ENCODE measurements at places on chromosomes 13 and 19.

DNA sequence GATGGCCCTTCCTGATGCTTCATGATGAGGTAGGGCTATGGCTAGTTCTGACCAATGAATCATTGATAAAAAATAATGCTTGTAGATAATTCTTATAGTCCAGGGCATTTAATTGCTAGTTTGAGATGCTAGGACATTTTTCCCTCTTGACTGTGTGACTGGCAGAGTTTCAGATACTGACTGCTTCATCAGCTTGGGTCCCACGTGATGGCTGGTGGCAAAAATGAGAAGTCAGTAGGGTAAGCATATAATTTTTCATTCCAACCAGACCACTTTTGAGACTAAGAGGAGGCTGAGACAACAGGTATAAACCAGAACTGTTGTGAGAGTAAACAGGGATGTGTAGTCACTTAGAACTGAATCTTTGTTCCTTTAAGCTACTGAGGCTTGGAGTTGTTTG lies 183.3 kb downstream of the HS6ST3 start:
- no peak for DNase-seq

GRCh38 chr13:33199289-33199850 lies 86.2 kb downstream of the STARD13 start:
- no peak for DNase-seq

- no peak for DNase-seq
Measured at GRCh38 chr19:6108721-6109633, 1.3 kb downstream of the RFX2 start.

DNA sequence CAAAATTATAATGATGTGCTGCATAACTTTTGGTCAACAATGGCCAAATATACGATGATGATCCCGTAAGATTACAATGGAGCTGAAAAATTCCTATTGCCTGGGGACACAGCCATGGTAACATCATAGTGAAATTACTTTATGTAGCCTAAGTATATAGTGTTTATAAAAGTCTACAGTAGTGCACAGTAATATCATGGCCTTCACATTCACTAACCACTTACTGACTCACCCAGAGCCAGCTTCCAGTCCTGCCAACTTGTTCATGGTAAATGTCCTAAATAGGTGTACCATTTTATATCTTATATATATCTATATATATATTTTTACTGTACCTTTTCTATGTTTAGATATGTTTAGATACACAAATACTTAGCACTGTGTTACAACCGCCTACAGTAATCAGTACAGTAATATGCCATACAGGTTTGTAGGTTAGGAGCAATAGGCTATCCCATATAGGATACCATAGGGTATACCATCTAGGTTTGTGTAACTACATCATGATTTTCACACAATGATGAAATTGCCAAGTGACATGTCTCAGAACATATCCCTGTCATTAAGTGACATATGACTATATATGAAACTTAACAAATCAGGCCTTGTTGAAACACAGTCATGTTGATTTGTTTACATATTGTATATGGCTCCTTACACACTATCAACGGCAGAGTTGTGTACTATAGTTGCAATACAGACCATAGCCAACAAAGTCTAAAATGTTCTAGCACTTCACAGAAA lies 23.7 kb downstream of the DIS3 start:
- DNase-seq = no peak

DNA sequence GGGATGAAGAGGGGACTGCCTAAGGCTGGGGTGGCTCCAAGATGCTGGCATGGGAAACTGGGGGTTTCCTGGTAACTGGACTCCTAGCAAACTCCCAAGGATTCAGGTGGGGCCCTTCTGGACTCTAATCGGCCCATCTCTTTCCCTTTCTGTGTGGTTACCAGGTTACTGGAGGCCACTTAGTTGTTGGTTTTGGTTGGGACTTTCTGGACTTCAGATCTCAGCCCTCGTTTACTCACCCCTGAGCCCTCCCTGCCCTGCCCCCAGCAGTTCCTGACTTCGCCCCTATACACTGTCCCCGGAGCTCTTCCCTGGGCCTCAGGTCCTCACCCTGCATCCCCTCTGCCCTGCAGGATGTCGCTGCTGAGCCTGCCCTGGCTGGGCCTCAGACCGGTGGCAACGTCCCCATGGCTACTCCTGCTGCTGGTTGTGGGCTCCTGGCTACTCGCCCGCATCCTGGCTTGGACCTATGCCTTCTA lies 328 bp downstream of the CYP4F12 start:
- no peak for DNase-seq

GRCh38 chr19:20661150-20661819 lies at the start of gene ZNF626:
Gene ZNF626, minus strand, starts transcription at chr19:20661571. Its CDS starts 125 bp downstream, at chr19:20661446.
- peak; percentile 78 for DNase-seq

Data from stimulated activated CD4-positive, alpha-beta T cell treated with anti-CD3 and anti-CD28 coated beads, Interleukin-15, amount 100 ng/mL, for 1 hour (primary cell).